ENCODE measurements at places on chromosomes 3 and 15.

DNA sequence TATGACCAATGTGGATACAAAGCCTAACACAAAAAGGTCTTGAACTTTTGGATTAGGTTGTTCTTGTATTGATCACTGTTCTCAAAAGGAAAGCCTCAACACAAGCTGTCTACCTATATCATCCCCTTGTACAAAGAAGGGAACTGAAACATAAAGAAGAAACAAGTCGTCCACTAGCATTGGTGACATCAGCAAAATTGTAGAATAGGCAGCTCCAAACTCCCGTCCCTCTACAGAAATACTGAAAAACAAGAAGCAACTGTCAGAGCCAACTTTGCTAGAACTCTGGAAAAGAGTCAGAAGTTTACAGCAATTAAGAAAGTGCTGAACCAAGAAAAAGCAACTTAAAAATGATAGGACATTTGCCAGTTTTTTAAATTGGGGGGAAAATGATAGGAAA is 7.5 kb upstream of the NR1I2 start:
- no peak for DNase-seq

DNA sequence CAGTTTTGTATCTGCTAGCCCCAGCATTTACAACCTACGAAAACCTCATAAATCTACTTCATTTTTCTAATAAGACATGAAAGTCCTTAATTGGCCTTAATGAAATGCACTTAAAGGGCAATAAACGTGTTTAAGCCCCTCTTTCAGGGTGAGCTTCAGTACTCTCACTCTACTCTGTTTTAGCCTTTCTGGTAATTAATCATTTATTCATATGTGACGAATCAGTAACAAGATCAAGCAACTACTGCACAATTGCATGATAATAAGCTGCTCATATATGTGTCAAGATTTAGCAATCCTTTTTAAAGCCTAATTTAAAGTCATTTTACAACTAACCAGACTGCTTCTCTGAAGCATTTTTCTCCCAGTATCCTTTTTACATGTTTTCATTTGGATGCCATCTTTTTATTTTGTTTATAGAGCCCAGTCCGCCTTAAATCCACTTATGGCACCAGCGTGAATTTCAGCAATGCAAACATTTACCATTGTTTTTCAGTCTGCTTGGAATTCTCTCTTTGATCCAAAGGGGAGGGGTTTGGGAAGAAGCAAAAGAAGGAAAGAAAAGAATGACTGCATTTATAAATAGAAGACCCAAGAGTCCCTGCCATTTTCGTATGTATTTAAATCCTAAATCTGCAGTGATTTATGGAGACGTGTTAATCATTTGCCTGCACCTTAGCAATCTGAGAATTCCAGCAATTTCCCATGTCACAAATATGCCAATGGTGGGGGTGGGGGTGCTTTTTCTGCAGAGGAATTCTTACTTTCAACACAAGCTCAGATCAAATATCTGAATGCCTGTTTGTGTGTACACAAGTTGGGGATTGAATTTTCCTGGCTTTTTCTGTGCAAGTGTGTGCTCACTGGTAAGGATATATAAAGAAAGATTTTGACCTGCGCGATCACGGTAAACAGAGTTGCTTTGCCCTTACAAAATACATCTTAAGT is 230.8 kb upstream of the TBC1D5 start:
- DNase-seq, result no peak

GRCh38 chr3:173214576-173214975 is 73.5 kb upstream of the SPATA16 start:
- no peak for DNase-seq

- no peak for DNase-seq
Measured at GRCh38 chr3:30354513-30354912, 251.9 kb upstream of the TGFBR2 start.

DNA sequence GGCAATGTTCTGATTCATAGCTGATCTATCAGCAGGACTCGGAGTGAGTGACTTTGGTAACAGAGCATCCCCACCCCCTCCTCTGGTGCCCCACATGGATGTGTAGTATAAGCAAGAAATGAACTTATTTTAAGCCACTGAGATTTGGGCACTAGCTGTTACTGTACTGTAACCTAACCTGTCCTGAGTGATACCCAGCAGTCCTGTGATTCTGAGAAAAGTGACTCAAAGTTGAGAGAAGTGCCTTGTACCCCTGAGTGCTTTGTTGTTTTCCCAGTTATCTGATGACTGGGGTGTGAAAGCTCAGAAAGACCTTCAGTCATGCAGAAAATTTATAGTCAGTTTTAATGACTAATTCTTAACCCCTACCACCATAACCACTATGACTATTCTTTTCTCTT is 439.9 kb upstream of the RBMS3 start:
- DNase-seq, result no peak

GRCh38 chr3:74465715-74466410 is 148.6 kb downstream of the CNTN3 start:
- DNase-seq, result no peak

DNA sequence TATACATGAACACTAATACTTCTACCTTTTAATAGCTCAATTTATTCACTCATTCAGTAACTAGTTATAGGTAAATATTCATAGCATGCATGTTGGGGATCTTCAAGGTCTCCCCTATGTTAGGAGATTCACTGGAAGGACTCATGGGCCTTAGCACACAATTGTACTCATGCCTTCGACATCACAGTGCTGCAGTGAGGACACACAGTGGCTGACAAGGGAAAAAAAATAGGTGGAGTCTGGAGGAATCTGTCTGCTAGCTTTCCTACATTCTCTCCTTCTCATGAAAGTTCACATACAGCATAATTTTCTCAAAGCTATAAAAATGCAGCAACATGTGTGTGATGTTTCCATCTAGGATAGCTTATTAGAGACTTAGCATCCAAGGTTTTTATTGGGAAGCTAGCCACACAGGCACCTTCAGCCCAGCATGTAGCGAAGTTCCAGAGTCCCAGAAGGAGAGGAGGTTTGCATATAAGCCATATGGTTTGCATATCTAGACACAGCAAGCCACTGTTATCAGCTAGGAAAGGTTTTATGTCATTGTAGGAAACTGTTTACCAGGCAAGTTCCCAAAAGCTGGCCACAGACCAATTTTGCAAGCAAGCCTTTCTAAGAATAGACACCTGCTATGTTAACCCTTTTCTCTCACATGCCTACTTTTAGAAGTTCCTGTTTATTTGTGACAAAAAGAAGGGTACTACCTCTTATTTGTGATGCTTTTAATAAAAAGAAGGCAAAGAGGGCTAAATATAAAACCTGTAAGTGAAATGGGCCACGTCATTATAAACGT is 46.4 kb downstream of the MORC1 start:
- DNase-seq, result no peak

DNA sequence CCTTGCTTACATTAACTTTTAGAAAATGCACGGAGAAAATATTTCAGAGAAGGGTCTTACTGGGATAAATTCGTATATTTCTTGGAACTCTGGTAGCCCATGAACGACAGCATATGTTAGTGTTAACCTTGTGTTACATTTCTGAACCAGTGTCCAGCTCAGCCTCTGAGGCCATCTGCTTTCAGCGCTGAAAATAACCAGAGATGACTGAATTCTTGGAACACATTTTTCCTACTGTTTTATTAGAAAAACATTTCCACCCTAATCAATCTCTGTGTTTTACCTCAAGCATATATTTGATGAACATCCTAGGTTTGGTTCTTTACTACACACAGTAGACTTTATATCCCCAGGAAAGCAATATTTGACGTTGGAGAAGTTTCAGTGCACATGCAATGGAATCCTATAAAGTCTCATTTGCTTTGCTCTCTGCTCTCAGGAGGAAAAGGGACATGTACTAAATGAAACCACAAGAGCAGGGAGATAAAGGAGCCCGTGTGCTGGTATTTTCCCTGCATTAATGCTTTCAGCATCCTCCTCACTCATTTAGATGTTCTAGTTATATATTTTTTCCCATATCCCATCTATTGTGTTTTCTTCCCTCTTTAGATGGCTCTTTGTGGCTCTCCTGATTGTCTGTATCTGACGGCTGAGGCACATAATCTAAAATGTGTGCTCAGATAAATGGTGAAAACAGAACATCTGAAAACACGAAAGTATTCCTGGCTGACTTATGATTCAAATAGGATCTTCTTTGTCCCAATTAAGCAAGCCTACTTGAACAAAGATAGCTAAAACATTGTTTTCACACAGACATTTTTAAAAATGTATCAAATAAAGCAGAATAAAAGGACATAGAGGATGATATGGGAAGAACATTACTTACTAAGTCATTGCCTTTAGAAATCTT is 151.7 kb upstream of the KCNMB2 start:
- DNase-seq, result no peak

DNA sequence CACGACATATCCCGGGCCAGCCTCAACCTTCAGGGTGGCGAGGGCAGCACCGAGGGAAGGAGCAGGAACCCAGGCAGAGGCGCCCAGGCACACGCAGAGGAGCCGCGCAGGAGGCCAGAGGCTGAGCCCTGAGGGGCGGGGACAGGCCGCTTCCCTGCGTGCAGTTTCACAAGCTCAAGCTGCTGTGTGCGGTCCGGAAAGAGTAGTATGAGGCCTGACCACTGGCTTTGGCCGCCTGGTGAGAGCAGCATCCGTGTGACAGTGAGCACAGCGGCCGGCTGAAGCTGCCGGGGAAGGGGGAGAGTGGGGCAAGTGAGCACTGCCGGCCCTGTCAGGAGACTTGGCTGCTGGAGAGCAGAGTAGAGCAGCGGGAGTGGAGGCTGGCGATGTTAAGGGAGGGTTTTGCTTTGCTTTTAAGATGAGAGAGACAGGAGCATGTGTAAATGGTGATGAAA is 8.7 kb downstream of the ZDHHC19 start:
- DNase-seq, result no peak

DNA sequence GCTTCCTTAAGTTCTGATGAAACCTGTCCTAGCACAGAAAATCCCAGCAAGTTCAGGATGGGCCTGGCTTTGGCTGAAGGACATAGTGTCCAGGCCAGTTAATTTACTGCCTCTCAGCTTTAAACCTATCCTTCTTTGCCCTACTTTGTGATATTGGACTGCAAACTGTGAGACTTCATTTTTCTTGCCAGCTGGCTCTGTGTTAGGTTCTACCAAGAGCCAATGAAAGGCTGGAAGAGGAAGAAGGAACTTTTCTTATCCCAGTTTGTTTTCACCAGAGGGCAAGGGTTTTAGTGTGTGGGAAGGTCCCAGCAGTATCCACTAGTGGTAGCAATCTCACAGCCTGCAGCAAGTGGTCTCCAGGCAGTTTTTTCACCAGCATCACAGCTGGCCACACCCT is 18.2 kb downstream of the DCUN1D1 start:
- DNase-seq, result no peak

- DNase-seq, result no peak
Measured at GRCh38 chr15:70035719-70036077, 62.0 kb downstream of the TLE3 start.

DNA sequence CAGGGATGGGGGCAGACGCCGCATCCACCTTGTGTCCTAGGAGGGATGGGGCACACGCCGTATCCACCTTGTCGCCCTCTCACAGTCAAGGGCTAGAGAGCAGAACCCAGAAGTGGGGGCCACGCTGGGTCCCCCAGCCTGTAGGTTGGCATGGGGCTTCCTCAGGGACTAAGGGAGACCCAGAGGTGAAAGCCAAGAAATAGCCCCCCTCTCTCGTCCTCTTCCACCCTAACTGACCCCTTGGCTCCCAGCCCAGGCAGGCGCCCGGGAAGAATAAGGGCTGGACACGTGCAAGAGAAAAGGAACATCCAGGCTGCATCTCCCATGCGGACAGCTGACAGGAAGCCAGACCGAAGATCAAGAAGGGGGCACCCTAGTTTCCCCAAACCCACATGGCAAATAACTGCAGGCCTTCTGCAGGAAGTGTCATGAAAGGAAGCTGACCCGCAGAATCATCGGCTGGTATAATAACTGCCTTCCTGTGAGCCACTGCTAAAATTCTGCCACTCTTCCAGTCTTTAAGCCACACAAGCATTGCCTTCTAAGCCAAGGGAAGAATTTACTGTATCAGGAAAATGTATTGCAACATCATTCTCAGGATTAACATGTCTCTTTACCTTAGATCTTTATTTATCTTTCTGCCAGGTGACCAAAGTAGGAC is 38.5 kb upstream of the TFRC start:
- no peak for DNase-seq

GRCh38 chr3:147680837-147681483 is 271.8 kb downstream of the ZIC1 start:
- no peak for DNase-seq

- no peak for DNase-seq
Measured at GRCh38 chr3:186854146-186854545, 11.6 kb downstream of the ADIPOQ start.

- no peak for DNase-seq
Measured at GRCh38 chr15:42146551-42147430, 9.6 kb downstream of the PLA2G4F start.

DNA sequence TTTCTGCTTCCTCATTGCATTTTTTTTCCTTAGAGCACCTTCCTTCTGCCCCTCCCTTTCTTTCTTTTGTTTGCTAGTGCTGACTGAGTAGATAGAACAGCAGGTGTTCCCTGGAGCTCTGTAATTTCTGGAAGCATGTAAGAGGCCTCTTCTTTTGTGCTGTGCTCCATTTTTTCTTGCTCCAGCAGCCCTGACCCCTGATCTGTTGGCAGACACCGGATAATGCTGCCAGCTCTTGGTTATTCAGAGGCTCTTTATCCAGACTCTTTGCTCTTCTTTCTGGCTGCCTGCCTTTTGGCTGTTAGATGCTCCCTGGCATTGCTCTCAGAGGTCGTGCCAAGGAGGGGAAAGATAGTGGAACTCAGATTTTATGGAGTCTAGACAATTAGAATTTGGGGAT is 104.4 kb upstream of the RBMS3 start:
- no peak for DNase-seq

- no peak for DNase-seq
Measured at GRCh38 chr15:99454941-99455788, 110.6 kb upstream of the MEF2A start.

- no peak for DNase-seq
Measured at GRCh38 chr3:117633207-117633606, 923.6 kb downstream of the TUSC7 start.
